ENCODE measurements at places on chromosomes 3 and 15.

GRCh38 chr3:156014489-156014888 is 105.9 kb upstream of the KCNAB1 start:
- no peak for DNase-seq

DNA sequence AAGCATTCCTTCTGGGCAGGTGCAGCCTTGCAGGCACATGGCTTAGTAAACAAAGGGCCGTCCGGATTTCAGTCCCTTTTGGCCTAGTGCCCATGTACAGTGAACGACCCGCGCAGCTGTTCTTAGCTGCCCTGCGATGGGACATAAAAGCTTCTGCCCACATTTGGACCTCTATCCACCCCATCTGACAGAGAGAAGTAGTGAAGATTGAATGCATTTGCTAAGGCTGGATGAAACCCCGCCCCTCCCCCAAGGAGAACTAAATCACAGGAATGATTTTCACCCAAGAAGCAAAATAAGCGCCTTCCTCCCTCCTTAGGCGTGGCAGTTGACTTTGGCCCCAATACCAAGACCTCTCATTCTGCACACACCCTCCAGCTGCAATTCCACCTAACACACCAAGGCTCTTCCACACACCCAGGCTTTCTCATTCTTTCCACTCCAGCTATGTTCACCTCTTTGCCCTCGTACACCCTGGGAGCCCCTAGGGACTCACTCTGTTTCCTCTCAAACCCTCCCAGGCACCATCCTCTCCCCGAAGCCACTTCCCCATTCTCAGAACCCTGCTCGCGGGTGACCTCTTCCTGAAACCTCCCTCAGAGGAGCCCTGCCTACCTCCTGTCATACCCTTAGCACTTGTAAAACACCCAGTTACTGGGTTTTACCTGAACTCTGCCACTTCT is 14.1 kb upstream of the HRH1 start:
- peak; percentile 76 for DNase-seq

DNA sequence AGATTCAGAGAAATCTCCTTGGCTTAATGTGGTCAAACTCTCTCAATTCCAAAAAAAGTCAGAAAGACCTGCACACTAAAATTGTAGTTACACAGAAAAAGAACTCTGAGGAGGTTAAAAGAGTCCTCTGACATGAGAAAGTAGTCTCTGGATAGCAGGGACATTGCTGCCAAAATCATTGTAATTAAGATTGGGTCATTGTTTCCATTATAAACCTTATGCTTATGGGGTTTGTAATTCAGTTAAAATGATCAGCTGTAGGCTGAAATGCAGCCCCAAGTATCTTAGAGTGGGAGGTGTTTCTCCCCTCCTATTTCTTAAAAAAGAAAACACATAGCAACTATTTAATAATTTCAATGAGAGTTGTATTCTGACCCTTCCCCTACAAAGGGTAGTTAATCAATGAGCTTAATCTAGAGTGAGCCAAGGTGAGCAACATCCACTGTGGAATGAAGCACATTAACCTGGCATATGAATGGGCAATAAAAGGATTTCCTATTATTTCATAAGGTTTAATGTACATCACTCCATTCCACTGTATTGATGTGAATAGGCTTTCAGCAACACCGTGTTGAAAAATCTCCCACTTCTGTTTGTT is 406.9 kb downstream of the TIGIT start:
- DNase-seq: no peak

DNA sequence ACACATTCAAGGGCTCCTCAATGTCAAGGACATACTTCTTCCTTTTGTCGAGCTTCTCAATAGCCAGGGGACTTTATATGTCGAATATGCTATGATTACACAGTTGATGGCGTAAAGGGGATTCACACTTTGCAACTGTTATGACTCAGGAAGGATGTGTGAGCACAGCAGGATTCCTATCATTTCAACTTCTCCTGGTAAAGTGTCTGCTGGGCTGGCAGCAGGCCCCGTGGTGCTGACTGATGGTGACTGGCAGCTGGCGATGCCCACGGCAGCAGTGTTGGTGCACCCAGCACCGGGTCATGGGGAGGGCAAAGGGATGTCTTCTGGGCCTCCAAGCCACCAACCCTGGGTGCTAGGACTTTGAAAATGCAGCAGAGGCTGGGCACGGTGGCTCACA is 44.8 kb upstream of the GNB5 start:
- DNase-seq: no peak

- no peak for DNase-seq
These were observed 170.7 kb downstream of the OCA2 start for GRCh38 chr15:27928386-27928785.

Data from lower leg skin (tissue), 4 donors.